Fibroblast of the conjunctiva (primary cell): ENCODE measurements at places on chromosomes 16 and 17.

DNA sequence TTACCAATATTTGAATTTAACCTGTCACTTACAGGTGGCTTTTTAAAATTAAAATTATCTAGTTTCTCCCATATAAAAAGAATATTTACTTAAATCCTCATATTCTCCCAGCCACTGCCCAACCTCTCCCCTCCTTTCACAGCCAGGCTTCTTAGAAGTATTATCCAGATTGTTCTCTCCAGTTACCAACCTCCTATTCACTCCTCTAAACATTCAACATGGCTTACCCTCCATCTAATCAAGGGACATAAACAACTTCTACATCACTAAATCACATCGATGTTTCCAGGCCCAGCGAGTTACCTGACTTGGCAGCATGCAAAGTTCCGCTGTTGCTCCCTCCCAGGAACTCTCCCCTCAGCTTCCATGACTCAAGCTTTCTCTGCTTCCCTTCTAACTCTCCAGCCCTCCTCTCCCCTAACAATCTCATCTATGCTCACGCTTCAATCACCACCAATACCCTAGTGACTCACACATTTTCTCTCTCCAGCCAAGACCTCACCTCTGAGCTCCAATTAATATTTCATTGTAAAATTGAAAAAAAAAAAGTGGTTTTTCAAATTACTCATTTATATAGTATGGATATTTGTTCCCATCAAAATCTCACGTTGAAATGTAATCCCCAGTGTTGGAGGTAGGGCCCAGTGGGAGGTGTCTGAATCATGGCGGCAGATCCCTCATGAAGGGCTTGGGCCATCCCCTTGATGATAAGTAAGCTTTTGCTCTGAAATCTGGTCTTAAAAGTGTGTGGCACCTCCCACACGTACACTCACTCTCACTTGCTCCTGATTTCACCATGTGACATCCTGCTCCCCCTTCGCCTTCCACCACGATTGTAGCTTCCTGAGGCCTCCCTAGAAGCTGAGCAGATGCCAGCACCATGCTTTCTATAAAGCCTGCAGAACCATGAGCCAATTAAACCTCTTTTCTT, 88.5 kb downstream of the HELZ start:
- DNase-seq = no peak

- DNase-seq = no peak
These were observed 17.3 kb downstream of the DHX38 start for GRCh38 chr16:72110662-72111615.

DNA sequence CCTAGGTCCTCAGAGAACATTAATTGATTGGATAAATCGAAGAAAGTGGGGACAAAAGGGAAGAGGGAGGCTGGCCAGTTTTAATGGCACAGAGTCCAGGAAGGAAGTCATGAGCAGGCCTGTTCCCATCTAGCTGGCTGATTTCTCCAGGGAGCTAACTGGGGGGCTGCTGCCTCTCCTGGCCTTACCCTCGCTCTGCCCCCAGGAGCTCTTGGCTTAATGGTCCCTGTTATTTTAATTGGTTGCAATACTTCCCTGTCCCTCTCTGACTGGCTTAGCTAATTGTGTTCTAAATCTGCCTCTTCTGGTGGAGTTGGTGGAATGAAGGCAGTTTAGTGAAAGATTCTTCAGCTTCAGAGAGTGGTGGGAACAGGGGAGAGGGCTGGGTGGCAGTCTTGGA, 61.4 kb downstream of the MGAT5B start:
- DNase-seq = no peak

DNA sequence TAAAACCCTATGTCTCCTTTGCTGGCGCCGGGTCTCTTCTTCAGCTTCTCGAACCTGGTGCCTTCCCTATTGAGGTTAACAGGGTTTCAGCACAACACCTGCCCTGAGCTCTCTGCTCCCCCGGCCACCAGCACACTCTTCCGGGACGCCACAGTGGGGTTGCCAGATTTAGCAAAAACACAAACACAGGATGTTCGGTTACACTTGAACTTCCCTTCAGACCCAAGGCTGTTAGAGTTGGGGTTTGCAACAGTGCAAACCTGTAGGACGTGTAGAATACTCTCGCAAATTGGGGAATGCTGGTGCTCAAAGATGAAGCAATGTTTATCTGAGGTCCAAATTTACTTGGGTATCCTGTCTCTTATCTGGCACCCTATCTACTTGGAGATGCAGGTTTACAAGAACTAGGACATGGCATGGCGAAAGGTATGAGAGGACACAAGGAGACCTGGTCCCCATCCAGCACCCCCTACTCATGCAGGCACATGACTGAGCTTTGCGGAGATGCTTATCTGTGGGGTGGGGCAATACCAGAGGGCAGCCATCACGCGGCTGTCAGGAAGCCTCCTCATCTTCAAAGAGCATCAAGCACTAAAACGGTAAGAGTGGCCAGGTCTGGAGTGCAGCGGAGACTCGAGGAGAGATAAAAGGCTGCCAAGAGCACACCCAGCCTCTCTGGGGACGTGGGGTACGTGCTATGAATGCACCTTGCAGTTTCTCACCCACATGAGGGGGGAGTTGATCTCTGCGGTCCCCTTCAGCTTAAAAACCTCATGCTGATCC, 52.8 kb downstream of the SDK2 start:
- no peak for DNase-seq

- DNase-seq = no peak
These were observed 2.3 kb downstream of the TP53 start for GRCh38 chr17:7684851-7685532.

- no peak for DNase-seq
These were observed 20.4 kb downstream of the PRCD start for GRCh38 chr17:76560036-76560876.

GRCh38 chr16:88703486-88704309, 2.5 kb downstream of the RNF166 start:
- DNase-seq = no peak

- no peak for DNase-seq
These were observed 3.4 kb downstream of the SP6 start for GRCh38 chr17:47847341-47848197.

- DNase-seq = peak; percentile 35
These were observed 128.4 kb upstream of the TNRC6C start for GRCh38 chr17:77829843-77830799.

DNA sequence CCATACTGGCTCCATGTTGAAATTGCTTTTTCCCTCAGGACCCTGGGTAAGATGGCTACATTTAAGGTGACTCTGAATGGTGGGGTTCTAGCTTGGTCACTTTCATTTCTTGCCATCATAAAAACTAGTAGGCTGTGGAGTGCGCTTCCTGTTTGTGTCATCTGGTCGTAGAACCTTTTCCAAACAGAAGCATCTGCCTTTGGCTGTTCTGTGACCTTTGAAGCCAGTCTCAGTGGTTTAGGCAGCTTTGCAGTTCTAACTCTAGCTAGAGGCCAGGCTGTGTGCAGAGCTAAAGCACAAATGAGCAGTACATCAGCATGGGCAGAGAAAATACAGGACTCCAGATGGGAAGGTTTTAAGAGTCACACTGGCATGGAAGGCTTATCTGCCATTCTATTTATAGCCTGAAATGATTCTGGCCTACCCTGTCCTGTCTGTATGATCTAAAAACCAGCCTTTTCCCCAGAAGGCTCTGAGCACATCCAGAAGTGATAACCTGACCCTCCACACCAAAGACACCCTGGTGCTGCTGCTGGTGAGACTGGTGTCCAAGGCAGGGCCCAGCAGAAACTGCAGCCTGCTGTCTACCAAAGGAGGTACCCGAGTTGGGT, 8.6 kb downstream of the ESRP2 start:
- DNase-seq = no peak

DNA sequence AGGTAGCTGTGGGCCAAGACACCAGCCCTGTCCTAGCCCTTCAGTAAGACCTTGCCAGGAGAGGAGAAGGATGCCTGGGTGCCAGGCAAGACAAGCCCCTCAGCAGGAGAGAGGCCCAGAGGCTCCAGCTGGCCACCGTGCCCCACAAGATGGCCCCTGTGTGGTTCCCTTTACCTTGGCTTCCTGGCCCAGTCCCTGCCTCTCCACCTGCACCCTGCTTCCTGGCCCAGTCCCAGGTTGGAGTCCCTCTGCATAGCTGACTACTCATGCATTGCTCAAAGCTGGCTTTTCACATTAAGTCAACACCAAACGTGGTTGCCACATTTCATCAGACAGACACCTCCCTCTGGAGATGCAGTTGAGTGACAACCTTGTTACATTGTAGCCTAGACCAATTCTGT, 4.0 kb downstream of the SYNGR3 start:
- DNase-seq = no peak

- no peak for DNase-seq
These were observed 159.0 kb downstream of the MRM1 start for GRCh38 chr17:36760425-36760824.

- DNase-seq = no peak
These were observed 454.7 kb downstream of the CDH8 start for GRCh38 chr16:61581417-61582046.

GRCh38 chr17:27206447-27206846, 87.5 kb upstream of the WSB1 start:
- no peak for DNase-seq

DNA sequence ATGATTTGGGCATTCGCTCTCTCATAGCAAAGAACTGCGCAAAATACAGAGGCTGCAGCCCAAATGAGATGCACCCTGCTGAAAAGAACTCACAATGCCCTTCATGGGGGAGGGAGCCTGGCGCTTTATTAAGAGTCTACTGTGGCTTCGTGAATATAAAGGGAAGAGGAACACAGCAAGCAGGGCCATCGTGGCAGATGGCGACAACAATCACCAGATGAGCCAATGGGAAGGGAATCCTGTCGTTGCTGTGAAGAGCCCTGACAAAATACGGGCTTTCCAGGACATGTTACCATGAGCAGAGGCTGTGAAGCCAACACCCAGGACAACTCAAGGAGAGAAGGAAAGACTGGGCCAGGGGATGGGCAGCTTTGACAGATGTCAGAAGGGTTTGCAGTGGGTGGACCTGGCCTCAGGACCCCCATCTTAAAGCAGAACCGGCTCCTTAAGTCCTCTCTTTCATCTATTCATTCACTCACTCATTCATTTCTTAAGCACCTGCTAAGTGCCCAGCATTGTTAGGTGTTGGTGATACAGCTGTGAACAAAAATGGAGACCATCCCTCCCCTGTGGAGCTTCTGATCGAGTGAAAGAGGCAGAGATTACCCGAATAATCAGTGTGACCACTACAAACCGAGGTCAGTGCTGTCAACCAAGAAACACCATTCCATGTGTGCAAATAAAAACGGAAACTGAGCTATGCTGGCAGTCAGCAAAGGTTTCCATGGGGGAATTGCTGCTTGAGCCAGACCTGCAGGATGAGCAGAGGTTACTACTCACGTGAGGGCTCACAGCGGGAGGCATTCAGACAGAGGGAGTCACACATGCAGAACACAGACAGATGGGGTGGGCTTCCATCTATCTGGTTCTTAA, 125.8 kb downstream of the DYNLRB2 start:
- no peak for DNase-seq

DNA sequence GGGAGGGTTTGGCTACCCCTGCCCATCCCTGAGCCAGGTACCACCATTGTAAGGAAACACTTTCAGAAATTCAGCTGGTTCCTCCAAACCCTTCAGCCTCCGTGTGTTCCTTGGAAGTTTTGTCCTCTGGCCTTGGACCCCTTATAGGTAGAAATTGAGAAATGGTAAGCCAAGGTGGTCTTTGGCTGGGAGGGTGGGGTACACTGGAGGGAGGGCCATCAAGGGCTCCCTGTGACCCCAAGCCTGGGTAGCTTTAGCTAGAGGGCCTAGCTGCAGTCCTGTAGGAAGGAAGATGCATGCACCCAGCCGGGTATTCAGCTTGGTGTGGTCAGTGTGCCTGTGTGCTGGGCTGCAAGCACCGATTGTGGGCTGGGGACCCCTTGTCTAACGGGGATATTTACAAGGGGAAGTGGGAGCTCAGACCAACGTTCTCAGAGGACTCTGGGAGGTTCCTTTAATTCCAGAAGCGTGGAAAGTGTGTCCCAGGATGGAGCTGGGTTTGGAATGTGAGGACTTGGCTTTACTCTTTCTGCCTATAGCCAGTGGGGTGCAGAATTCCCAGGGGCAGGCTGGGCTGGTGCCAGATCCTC, 6.8 kb downstream of the NAT9 start:
- no peak for DNase-seq

- DNase-seq = no peak
These were observed 8.6 kb downstream of the MED9 start for GRCh38 chr17:17485420-17485819.

DNA sequence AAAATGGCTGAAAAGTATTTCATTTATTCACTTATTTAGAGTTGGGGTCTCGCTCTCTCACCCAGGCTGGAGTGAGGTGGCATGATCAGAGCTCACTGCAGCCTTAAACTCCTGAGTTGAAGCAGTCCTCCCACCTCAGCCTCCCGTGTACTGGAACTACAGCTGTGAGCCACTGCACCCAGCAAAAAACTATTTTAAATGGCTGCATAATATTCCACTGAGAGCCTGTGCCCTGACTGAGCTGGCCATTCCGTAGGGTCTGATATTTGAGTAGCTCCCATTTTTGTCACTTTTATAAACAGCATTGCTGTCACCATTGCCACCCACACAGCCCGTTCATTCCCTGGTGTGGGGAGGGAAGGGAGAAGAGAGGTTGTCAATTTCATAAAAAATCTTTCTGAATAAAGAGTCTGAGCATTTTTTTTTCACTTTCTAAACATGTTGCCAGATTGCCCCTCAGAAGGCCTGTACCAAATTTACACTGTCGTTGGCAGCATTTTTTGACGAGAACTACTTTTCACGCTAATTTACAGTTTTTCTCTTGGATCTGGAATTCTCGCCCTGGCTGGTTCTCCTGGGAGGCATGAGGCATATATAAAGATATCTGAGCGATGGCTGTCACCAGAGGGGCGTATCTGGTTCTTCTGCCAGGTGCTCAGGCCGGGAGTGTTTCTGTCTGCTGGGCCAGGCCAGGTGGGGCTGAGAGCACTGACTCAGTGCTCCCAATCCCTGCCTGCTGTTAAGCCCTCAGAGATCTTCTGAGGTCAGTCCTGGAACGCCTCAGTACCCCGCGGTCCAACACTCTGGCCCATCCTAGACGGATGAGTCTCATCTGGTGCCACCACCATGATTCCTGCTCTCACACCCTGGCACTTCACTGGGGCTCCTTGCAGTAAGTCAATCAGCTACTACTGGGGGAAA, 7.2 kb upstream of the KIFC3 start:
- no peak for DNase-seq

- DNase-seq = no peak
These were observed 19.7 kb upstream of the SPPL2C start for GRCh38 chr17:45824901-45825492.

DNA sequence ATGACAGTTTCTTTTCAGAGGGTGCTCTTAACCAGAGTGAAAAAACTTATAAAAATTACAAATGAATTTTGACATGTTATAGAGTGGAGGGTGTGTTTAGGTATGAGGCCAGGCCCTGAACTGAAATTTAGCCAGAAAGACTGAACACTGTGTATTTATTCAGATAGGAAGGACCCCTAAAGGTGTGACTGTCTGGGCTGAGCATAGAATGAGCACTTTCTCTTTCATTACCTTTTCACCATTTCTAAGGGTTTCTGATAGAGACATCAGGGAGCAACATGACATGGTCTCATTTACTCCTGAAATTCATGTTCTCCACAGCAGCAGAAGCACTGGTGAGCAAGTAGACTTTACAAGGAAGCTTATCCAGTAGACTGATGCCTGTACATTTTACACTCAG, 32.9 kb downstream of the MRTFB start:
- no peak for DNase-seq

GRCh38 chr17:68127914-68128313, 92.4 kb downstream of the KPNA2 start:
- no peak for DNase-seq

GRCh38 chr17:81843713-81844326, 9.0 kb upstream of the PPP1R27 start:
- DNase-seq = no peak

GRCh38 chr16:29720703-29721102, 25.1 kb downstream of the C16orf54 start:
- DNase-seq = no peak

- DNase-seq = peak; percentile 72
These were observed 85.9 kb downstream of the SNX29 start for GRCh38 chr16:12062343-12063003.
